ENCODE measurements at places on chromosomes 5 and 9. TPM values are rescaled to one million over a fixed set of nuclear protein-coding genes. Genes with fewer than 3 reads are reported as not detected.
A peak's percentile ranks its signal among the peaks of the same experiment; 100 is the strongest.

GRCh38 chr5:9362600-9362999 is 183.3 kb downstream of the SEMA5A start:
- no peaks in the 10 kb centered on the region for H3K36me3 ChIP-seq
- H3K4me3 ChIP-seq = no peak overlapping the region
- no peaks in the 10 kb centered on the region for H3K27me3 ChIP-seq
- no peak for DNase-seq
- H3K4me1 ChIP-seq = no peaks in the 10 kb centered on the region

- peaks cover 14% of the 10 kb centered on the region for H3K4me1 ChIP-seq
- no peaks in the 10 kb centered on the region for H3K36me3 ChIP-seq
- no peaks in the 10 kb centered on the region for H3K27me3 ChIP-seq
- no peak overlapping the region for H3K27ac ChIP-seq
- no peak overlapping the region for H3K4me3 ChIP-seq
- no peak for DNase-seq
Observed at GRCh38 chr5:169251333-169252084, 49.4 kb downstream of the SLIT3 start.

GRCh38 chr9:21481470-21482056 is 550 bp downstream of the IFNE start:
- H3K27me3 ChIP-seq = no peaks in the 10 kb centered on the region
- no peak for DNase-seq
- H3K36me3 ChIP-seq = no peaks in the 10 kb centered on the region

DNA sequence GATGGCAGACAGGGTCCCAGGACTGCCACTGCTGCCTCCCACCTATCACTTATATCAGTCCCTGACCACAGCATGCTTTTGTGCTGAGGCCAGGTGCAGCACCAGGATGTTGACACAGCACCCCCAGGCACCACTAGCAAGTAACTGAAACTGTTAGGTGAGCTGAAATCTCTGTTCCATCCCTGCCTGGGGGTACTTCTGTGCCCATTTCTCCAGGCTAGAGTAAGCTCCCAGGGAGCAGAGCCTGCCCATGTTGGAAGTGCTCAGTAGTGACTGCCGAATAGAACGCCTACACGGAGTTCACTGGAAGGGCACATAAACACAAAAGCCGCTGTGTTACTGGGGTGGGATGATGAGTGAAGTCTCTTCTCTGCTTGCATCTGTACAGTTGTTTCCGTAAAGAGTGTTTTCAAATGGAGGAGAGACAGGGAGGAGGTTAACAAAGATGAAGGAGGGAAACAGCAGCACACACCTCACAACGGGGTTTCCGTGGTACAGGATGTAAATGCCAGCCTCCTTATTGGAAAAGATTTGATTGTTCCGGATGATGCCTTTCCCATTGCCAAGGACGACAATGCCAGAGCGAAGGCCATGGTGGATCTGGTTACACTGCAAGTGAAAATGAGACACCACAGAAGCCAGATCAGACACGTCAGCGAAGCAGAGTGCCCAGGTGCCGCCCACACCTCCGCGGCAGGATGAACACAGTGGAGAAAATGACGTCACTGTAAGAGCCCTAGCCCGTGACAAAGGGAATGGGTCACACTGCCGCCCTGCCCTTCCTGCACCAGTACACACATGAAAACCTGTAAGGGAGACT is 43.1 kb downstream of the POLR1E start:
- H3K4me3 ChIP-seq = no peak overlapping the region
- no peak overlapping the region for H3K27ac ChIP-seq
- no peaks in the 10 kb centered on the region for H3K27me3 ChIP-seq
- no peak for DNase-seq

DNA sequence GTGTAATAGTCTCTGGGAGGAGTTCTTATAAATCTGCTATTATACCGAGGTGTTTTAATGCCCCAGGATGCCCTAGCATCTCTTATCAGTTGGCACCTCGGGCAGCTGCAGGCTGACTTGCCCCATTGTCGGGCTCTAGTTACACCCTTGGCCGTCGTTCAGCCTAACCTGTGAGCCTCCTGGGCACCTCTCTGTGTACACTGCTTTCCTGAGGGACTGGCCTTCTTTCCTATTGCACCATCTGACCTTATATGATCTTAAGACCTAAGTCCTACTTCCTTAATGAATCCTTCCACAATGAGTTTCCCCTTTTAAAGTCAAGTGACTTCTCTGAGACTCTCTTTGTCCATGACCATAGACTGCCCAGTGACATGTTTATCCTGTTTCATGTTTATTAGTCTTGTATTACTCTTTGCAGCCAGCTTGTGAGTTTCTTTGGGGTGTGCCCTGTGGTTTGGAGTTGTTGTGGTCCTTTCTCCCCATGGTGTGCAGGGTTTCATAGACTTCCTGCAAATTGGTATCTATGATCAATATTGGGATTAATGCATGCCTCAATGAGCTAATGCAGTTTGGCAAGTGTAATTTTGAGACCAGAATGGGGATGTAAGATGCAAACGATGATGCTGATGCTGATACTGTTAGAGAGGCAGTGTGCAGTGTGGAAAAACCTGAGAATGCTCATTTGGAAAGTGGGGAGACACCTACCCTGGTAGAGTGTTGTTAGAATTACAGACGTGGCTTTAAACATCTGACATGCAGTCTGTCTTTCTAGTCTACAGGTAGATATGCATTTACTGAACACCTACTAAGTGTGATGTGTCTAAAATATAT is 4.9 kb downstream of the DAPK1 start:
- no peaks in the 10 kb centered on the region for H3K27me3 ChIP-seq
- H3K36me3 ChIP-seq = no peaks in the 10 kb centered on the region
- H3K4me1 ChIP-seq = peaks cover 61% of the 10 kb centered on the region

IL3 gene
- total RNA-seq = not detected

NR2F1-AS1 gene
- 4.9 TPM for total RNA-seq

GRCh38 chr9:135043345-135043744 is 44.1 kb upstream of the OLFM1 start:
- no peak overlapping the region for H3K4me3 ChIP-seq
- no peak overlapping the region for H3K27ac ChIP-seq

NMUR2 gene
- total RNA-seq = not detected

IFNA21 gene
- not detected for total RNA-seq

- H3K27ac ChIP-seq = no peak overlapping the region
- no peaks in the 10 kb centered on the region for H3K36me3 ChIP-seq
- no peak overlapping the region for H3K4me3 ChIP-seq
Observed at GRCh38 chr5:127887282-127887681, 184.1 kb downstream of the CCDC192 start.

CARTPT gene
- not detected for total RNA-seq

FAM221B gene
- total RNA-seq = 0.33 TPM

MAP1B gene
- total RNA-seq = 69.9 TPM

- no peak for DNase-seq
- no peaks in the 10 kb centered on the region for H3K4me1 ChIP-seq
- no peak overlapping the region for H3K27ac ChIP-seq
- H3K4me3 ChIP-seq = no peak overlapping the region
- H3K36me3 ChIP-seq = no peaks in the 10 kb centered on the region
Observed at GRCh38 chr9:116940614-116941215, 253.6 kb downstream of the TRIM32 start.

- no peaks in the 10 kb centered on the region for H3K36me3 ChIP-seq
- DNase-seq = peak; percentile 35
- no peaks in the 10 kb centered on the region for H3K27me3 ChIP-seq
- H3K4me1 ChIP-seq = peaks cover 15% of the 10 kb centered on the region
- H3K4me3 ChIP-seq = peak overlapping the region; percentile 50
- no peak overlapping the region for H3K27ac ChIP-seq
Observed at GRCh38 chr5:140965905-140966292, 377 bp upstream of the PCDHAC2 start.

DNA sequence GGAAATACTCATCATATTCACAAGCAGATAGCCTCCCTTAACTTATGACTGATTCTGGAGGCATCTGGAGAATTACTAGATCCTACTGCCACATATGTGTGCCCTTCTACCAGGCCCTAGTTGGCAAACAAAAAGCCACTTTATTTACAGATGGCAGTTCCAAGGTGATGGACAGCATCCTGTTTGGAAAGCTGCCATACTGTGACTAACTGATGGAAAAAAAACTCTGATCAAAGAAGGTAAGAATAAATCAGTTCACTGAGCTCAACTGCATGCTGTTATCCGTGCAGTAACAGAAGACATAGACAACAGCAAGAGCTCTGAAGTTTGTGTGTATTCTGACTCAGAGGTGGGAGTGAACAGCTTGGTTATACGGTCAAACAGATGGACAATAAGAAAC is 279.8 kb upstream of the POU5F2 start:
- H3K27ac ChIP-seq = no peak overlapping the region
- H3K4me3 ChIP-seq = no peak overlapping the region
- H3K27me3 ChIP-seq = no peaks in the 10 kb centered on the region
- peak; percentile 30 for DNase-seq
- H3K4me1 ChIP-seq = peaks cover 4% of the 10 kb centered on the region

RXRA gene
- total RNA-seq = 41.9 TPM

PCDHGA10 gene
- total RNA-seq = 5.3 TPM

ALDH1B1 gene
- total RNA-seq = 17.5 TPM

GRCh38 chr9:133552236-133552635 is 17.7 kb downstream of the ADAMTSL2 start:
- H3K4me3 ChIP-seq = no peak overlapping the region
- no peaks in the 10 kb centered on the region for H3K36me3 ChIP-seq
- H3K27ac ChIP-seq = no peak overlapping the region
- no peak for DNase-seq
- no peaks in the 10 kb centered on the region for H3K27me3 ChIP-seq

PSMD5 gene
- total RNA-seq = 31.0 TPM

- no peaks in the 10 kb centered on the region for H3K36me3 ChIP-seq
- H3K27me3 ChIP-seq = no peaks in the 10 kb centered on the region
- peaks cover 61% of the 10 kb centered on the region for H3K4me1 ChIP-seq
- no peak overlapping the region for H3K27ac ChIP-seq
- H3K4me3 ChIP-seq = no peak overlapping the region
Observed at GRCh38 chr5:151773951-151774350, 2.2 kb downstream of the G3BP1 start.

DNA sequence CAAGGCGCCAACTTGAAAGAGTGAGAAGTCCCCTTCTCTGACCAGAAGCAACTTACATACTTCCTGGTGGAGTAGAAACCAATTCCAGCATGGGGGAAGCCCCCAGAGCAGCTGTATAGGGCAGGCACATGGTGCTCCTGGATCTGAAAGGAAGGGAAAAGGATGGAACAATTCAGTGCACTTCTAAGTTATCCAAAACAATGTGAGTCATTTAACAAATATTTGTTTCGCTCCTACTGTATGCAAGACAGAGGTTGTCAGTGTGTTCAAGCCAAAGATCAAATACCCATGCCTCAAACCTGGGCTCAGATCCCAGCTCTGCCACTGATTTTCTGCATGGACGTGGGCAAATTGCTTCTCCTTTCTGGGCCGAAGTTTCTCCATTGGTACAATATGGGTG is 67.1 kb downstream of the LHX2 start:
- H3K27me3 ChIP-seq = no peaks in the 10 kb centered on the region
- no peak for DNase-seq
- no peak overlapping the region for H3K4me3 ChIP-seq
- H3K36me3 ChIP-seq = no peaks in the 10 kb centered on the region
- no peaks in the 10 kb centered on the region for H3K4me1 ChIP-seq

DNA sequence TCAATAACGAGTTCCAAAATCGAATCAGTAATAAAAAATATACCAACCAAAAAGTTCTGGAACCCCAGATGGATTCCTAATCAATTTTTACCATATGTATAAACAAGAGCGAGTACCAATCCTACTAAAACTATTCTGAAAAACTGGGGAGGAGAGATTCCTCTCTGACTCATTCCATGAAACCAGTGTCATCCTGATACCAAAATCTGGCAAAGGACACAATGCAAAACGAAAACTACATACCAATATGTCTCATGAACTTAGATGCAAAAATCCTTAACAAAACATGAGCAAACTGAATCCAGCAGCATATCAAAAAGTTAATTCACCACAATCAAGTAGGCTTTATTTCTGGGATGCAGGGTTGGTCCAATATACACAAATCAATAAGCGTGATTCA is 30.5 kb upstream of the MACIR start:
- H3K4me1 ChIP-seq = no peaks in the 10 kb centered on the region
- H3K36me3 ChIP-seq = no peaks in the 10 kb centered on the region
- no peaks in the 10 kb centered on the region for H3K27me3 ChIP-seq
- no peak for DNase-seq
- H3K27ac ChIP-seq = no peak overlapping the region

KCNV2 gene
- total RNA-seq = not detected
